GM19239 (cell line): ENCODE measurements at places on chromosomes 12 and 14.

DNA sequence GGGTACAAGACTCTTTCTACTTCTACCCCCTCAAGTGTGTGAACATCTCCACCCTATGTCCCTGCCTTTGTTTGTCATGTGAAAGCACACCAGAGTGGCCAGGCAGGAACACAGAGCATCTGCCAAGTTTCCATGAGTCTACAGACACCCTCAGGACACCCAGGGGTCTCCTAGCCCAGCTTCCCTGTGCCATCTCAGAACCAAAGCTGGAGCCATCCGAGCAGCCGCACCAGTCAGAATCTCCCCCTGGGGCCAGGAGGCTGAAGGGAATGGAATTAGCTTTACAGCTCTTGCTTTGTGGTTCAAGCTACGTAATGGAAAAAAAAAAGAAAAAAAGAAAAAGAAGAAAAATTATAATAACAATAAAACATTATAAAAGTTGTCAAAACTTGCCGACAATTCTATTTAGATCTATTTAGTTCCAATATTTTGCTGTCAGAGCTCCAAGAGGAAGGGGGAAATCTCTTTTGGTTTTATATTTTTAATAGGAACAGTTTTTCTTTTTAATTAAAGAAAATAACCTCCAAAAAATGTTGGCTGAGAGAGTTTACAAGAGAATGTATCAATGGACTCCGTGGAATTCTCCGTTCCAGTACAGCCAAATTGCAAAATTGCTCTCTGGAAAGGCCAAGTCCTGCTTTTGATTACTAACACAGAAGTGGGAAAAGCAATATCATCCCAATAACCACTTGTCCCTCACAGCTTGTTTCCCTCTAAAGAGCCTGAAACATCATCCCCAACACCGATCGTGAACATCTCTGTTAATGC lies 37.1 kb downstream of the TBX5 start:
- no peak for DNase-seq

DNA sequence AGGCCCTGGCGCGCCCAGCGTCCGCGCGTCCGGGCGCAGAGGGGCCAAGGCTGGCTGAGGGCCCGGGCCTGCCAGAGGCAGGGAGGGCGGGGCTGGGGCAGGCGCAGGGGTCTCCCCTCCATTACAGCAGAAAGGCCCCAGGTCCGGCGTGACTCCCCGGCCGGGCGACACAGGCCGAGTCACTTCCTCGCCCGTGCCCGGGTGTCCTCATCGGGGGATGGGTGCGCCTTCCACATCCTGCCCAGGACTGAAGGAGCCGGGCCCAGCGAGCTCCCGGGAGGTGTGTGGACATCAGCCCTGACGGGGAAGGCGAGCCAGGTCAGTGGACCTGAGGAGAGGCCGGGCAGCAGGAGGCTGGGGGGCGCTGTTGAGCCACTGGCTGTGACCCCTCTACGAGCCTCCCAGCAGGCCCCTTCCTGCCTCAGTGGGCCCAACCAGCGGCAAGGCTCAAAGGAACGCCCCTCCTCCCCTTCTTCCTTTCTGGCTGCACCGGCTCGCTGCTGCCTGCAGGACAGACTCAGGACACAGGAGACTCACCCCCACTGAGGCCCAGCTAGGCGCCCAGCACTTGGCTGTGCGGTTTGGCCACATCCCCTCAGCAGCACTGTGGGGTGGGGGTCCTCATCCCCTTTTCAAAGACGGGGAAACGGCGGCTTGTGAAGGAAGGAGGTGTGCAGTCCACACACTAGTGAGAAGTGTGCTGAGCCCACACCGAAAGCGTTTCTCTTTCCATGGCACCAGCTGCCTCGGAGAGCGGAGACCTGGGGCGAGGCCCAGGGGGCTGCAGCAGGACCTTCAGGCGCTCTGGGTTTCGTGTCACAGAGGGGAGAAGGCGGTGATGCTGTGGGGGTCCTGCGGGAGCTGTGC lies 606 bp downstream of the TNFAIP2 start:
- no peak for DNase-seq

- no peak for DNase-seq
These were observed 172.8 kb downstream of the ETV6 start for GRCh38 chr12:11822081-11822834.

- no peak for DNase-seq
These were observed 199.3 kb upstream of the PPFIA2 start for GRCh38 chr12:81958406-81958805.

- no peak for DNase-seq
These were observed 76.1 kb downstream of the TBC1D30 start for GRCh38 chr12:64900540-64900939.
